NCI-H187 (cell line): ENCODE measurements at places on chromosomes 13 and 19.

- DNase-seq: no peak
Observed at GRCh38 chr13:101332583-101332982, 83.7 kb downstream of the NALCN start.

GRCh38 chr13:113205428-113205931 is 3.0 kb downstream of the PCID2 start:
- no peak for DNase-seq

- no peak for DNase-seq
Observed at GRCh38 chr13:74316547-74316946, 182.3 kb upstream of the KLF12 start.

DNA sequence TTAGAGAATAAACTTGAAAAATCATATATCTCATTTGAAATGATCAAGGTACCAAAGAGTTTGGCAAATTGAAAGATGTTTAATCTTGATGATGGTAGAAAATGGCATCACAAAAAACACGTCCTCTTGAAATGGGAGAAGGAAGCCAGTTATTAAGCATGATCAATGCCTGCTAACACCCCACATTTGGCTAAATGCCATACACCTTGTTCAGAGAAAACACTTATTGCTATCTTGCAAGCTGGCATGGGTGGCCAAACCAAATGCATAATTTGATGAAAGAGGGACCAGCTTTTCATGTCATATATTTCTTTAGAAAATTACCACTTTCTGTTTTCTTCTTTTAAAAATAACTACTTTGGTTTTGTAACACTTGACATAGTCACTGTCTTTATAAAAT is 141.3 kb downstream of the ZAR1L start:
- DNase-seq: no peak

- no peak for DNase-seq
Observed at GRCh38 chr13:43874504-43875092, 4.9 kb downstream of the CCDC122 start.

- no peak for DNase-seq
Observed at GRCh38 chr13:94251831-94252608, 227.5 kb downstream of the DCT start.

DNA sequence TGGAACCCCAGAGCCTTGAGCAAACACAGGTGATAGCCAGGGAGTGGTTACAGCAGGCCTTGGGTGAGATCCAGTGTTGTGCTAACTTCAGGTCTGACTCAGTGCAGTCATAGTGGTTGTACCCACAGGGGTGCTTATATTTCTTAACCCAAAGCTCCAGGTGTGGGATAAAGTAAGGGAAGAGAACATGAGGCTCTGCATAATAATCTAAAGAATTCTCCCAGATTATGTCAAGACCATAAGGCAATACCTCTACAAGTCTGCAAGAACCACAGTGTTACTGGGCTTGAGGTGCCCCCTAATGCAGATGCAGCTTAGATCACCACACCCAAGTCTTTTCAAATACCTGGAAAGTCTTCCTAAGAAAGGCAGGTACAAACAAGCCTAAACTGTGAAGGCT is 485.4 kb downstream of the RFC3 start:
- DNase-seq: no peak

GRCh38 chr19:15378534-15379082 is 979 bp downstream of the AKAP8 start:
- DNase-seq: no peak

DNA sequence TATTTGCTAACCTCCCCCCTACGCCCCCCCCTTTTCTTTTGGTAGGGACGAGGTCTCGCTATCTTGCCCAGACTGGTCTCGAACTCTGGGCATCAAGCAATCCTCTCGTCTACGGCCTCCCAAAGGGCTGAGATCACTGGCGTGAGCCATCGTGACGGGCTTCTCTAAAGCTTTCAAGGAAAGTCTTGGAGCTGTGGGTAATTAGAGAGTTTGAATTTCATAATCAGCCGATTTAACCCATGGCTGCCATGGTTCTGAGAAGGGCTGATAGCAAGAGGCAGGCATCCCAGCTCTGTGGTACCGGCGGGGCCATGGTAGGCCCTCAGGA is 679 bp upstream of the ABHD8 start:
- DNase-seq: no peak

DNA sequence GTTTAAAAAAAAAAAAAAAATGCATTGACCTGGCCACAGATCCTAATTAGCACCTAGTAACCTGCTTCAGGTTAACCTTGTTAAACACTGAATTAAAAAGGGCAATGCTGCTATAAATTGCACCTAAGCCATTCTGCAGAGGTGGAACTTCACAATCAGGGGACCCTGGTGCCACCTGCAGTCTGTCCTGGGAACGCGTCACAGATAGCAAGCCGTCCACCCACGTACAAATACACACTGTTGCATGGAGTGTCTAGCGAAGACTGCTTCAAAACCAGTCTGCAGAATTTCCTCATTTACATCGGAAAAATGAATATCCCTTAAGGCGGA is 169.3 kb downstream of the COL4A1 start:
- peak; percentile 82 for DNase-seq

DNA sequence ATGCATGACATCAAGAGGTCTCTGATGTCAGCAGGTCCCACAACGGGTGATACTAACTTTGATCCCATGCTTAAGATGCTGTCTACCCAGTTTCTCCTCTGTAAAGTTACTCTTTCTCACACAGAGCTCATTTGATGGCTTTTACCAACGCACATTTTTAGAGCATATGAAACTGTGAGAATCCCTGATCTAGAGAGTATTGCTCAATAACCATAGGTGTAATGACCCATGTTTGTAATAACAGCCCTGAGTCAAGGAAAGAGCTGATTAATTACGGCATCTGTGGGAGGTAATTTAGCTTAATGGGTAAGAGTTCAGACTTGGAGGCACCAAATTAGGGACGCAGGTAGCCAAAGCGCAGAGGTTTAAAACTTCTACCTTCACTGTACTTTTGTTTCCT is 18.0 kb upstream of the IZUMO2 start:
- no peak for DNase-seq

GRCh38 chr13:45295536-45295935 is 45.4 kb downstream of the TPT1 start:
- DNase-seq: no peak

DNA sequence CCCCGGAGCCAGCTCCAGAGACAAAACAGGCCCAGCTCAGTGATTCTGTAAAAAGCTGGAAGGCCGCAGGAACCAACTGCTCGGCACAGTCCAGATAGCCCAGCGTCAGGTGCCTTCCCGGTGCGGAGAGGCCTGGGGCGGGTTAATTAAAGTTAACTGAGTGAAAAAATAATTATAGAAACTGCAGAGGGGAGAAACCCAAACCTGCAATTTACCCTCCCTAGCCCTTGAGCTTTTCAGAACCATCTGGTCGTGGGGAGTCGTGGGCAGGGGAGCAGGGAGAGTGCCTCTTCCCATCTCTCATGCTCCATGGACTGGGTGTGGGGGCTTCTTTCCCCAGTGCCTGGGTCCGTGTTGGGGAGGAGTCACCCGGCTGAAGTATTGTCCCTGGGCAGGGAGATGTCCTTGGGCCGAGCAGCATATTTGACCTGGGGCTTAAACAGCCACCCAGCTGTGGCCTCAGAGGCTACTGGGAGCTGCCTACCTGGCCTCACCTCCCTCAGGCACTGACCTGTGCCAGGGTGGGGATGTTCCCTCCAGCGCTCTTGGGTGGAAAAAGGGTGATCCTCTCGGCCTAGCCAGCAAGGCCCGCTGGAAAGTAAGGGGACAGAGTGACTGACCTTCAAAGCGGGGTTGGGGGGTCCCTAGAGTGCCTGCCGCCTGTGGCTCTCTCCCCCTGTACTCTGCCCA is 65.9 kb downstream of the CHST8 start:
- DNase-seq: no peak

DNA sequence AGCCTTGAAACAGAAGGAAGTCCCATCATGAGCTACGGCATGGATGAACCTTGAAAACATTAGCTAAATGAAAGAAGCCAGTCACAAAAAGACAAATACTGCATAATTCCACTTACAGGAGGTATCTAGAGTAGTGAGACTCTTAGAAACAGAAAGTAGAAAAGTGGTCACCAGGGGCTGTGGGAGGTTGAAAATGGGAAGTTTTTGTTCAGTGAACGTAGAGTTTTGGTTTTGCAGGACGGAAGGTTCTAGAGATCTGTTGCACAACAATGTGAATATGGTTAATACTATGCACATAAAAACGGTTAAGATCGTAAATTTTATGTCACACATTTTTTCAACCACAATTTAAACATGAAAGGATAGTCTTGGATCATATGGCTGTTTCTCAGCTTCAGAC is 11.9 kb upstream of the SLC10A2 start:
- DNase-seq: no peak

DNA sequence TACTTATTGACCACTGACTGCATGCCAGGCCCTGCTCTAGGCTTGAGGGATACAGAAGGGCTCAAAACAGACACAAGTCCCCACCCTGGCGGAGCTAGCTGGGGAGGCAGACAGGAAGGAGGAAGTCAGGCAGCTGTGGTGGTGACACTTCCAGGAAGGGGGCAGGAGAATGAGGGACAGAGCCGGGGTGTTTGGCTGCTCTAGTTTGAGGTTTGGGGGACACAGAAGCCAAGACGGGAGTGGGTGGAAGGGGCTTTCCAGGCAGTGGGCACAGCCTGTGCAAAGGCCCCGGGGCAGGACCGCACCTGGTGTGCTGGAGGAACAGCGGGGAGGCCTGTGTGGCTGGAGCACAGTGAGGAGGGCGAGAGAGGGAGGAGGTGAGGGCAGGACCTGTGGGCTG is 4.0 kb downstream of the MRPL54 start:
- no peak for DNase-seq

DNA sequence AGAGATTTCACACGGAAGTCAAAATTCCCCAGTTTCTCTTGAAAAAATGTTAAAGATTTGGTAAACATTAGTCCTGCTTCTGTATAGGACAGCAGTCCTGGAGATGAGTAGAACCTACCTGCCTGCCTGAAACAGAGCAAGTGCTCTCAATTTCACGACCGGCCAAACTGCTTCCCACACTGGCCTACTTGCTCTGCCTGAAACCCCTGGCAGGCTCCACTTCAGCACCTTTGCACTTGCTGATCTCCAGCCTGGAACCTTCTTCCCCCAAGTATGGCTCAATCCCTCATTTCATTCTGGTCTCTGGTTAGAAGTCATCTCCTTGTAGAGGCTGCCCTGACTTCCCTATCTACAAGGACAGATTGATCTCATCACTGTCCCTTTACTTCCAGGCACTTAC is 271.4 kb downstream of the DLEU7 start:
- DNase-seq: no peak

DNA sequence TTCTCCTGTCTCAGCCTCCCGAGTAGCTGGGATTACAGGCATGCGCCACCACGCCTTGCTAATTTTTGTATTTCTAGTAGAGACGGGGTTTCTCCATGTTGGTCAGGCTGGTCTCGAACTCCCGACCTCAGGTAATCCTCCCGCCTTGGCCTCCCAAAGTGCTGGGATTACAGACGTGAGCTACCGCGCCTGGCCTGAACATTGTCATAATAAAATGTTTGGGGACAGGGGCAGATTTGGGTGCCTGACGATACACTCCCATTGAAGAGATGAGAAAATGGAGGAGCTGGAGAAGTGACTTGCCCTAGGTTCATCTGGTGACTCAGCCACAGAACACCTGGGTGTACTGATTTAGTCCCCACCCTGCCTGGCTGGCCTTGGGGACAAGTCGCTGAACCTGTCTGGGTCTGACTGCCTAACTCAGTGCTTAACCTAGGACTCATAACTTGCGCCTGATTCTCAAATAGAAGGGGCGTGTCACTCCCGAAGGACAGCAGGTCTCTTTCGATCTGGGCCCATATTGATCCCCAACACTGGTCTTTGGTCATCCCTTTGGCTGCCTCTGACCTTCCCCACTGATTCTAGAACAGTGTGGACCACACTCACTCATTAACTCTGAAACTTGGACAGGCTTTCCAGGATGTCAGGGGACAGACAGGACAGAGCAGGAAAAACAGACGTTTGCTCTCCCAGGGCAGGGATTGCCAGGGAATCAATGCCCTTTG is 7.6 kb upstream of the BICRA start:
- DNase-seq: no peak

GRCh38 chr19:57637379-57637778 is 4.4 kb downstream of the ZNF211 start:
- no peak for DNase-seq

DNA sequence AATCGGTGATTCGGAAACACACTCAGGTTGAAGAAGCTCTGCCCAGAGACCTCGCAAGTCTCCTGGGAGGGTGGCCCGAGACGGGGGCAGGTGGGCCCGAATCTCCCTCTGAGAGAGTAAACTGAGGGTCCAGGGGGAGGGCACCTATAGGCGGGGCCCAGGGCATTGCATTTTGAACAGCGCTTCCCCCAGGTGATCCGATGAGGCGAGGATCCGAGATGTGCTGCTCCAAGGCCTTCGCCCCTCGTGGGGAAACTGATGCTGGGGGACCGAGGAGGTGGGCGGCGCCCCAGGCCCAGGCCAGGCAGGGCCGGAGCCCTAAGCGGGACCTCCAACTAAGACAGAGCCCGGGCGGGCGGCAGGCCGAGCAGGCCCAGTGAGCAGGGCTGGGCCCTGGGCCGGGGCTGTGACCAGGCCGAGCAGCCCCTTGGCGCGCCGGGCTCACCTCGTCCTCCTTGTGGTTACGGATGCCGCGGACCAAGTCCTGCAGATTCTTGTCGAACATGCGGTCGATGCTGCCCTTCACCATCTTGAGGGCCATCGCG is 500 bp downstream of the AP3D1 start:
- no peak for DNase-seq

- DNase-seq: no peak
Observed at GRCh38 chr13:111485491-111486250, 165.2 kb downstream of the TEX29 start.

GRCh38 chr13:40983725-40984667 is 35.1 kb downstream of the ELF1 start:
- no peak for DNase-seq

- no peak for DNase-seq
Observed at GRCh38 chr13:44118881-44119280, 239.2 kb downstream of the LACC1 start.

DNA sequence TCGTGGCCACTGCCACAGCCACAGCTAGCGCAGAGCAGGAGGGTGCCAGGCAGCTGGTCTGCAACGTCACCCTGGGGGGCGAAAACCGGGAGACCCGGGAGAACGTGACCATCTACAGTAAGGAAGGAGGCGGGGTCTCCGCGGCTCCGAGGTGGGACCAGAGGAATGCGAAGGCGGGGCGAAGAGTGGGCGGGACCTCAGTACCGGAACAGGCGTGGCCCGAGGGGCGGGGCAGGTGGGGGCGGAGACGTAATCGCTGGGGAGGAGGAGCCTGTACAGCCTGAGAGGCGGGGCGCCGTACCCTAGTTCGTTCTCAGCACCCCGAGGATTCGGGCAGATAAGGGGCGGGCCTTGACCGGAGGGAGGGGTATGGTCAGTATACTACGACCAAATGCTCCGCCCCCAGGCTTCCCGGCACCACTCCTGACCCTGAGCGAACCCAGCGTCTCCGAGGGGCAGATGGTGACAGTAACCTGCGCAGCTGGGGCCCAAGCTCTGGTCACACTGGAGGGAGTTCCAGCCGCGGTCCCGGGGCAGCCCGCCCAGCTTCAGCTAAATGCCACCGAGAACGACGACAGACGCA is 2.5 kb downstream of the ICAM5 start:
- no peak for DNase-seq

- DNase-seq: no peak
Observed at GRCh38 chr13:35617420-35617819, 140.9 kb upstream of the MAB21L1 start.
